ENCODE measurements at places on chromosomes 7 and 10.

DNA sequence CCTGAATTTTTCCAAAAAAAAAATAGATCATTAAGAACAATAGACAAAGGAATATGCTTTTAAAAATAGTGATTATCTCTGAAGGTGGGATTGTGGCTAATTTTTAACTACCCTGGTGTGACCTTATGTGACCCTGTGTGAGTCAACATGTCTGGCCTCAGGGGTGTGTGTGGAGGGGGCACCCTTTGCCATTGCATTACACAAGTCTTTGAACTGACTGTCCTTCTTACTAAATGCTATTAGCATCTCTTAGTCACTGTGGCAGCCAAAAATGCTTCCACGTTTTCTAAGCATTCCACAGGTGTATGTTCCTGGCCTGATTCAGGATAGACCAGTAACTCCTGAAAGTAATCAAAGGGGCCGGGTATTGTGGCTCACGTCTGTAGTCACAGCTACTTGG is 175.4 kb downstream of the MGMT start:
- DNase-seq = no peak

DNA sequence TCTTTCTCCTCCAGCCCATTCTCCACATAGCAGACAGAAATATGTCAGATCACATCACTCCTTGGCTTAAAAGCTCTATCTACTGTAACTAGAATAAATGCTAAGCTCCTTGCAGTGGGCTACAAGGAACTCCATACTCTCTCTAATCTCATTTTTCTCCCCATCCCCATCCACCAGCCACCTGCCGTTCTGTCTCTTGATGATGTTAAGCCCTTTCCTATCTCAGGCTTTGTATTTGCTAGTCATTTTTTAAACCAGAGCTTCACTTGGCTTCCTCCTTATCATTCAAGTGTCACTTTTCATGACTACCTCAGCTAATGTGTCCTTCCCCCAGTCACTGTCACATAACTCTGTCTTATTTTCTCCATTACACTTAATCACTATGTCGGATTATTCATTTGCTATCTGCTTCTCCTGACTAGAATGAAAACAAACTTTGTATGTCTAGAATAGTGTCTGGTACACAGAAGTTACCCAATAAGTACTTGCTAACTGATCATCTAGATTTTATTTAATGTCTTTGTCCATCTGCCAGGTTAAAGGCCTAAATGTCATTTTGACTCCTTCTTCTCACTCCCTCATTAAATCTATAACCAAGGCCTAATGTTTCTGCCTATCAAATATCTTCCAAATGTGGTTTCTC is 87.2 kb upstream of the RPA3 start:
- no peak for DNase-seq

DNA sequence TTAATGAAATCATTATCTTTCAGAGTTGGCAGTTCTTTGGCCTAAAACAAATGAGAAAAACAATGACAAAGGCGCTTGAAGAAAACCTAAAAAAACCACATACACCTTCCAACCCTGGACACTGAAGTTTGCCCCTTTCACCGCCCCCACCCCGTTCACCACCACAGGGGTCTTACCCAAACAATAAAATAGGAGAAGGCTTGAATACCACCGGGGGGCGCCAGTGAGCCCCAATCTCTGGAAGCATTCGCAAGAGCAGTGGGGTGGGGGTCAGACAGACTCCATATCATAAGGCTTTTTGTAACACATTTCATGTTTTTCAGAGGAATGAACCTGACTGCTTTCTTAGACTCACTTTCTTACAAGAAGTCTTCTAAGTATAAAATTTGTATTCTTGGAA is 163.6 kb downstream of the PIP4K2A start:
- DNase-seq = no peak

GRCh38 chr10:83555264-83555663 is 584.0 kb upstream of the GHITM start:
- no peak for DNase-seq

GRCh38 chr7:30464231-30464671 is 14.3 kb downstream of the NOD1 start:
- DNase-seq = no peak

DNA sequence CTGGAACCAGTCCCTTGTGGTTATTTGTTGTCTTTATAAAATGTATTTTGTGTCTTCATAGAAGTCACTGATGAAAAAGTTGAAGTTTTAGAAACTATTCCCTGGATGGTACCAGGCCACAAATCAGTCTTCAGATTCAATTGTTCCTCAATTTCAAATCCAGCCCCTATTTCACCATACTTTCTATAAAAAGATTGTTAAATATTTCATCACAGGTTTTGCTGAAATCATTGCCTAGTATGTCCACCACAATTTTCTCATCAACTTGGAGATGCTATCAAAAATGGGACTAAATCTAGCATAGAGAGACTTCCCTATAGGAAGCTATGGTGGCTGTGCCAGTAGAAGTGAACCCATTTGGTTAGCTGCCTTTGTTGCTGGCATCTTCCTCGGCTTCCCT is 118.5 kb downstream of the RAB18 start:
- DNase-seq = no peak

GRCh38 chr7:148461392-148462179 is 129.0 kb upstream of the C7orf33 start:
- DNase-seq = no peak

GRCh38 chr7:17299483-17299991 is 1.1 kb downstream of the AHR start:
- DNase-seq = peak; percentile 40

DNA sequence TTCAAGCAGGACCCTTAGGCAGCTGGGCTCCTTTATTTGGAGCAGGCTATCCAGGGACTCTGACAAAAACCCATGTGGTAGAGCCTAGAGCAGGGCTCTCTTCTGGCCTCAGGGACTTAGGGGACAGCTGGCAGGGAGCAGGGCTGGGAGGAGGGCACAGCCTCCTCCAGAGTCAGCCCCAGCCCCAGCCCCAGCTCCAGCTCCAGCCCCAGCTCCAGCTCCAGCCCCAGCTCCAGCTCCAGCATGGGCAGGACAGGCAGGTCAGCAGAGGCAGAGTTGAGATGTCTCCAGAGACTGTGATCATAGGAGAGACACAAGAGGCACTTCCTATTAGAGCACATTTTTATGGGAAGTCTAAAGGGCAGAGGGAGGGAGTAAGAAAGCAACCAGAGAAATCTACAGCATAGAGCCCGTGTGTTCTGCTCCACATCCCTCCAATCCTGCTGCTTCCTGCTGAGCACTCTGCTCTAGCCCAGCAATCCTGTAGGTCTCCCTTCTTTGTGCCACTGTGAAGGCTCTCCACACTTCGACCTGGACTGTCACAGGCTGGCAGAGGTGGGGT is 13.3 kb upstream of the C10orf53 start:
- no peak for DNase-seq

- DNase-seq = no peak
Observed at GRCh38 chr10:77253556-77254064, 384.0 kb downstream of the KCNMA1 start.

DNA sequence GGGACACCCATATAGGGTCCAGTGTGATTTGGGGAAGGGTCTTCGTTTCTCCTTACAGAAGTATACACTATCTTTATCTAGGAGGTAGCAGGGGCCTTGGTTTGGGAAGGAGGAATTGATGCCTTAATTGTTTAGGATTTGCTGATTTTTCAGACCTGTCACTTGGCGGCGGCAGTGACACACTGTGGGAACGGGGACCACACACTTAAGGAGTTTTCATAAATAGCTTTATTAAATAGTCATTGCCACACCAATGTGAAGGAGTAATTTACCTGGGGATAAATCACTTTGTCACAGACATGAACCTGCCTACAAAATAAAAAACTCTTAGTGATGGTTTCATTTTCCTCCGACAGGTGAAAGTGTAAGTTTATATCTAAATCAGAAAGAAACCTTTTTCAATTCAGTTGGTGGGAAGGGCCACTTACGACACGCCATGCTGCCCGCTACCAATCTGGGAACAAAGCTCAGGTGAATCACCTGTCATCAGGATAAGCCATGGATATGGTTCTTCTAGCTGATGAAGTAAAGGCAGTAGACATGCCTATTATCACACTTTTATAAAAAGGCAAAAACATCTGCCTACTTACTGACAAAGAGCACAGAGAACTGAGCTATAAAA is 12.3 kb upstream of the ENO4 start:
- no peak for DNase-seq

DNA sequence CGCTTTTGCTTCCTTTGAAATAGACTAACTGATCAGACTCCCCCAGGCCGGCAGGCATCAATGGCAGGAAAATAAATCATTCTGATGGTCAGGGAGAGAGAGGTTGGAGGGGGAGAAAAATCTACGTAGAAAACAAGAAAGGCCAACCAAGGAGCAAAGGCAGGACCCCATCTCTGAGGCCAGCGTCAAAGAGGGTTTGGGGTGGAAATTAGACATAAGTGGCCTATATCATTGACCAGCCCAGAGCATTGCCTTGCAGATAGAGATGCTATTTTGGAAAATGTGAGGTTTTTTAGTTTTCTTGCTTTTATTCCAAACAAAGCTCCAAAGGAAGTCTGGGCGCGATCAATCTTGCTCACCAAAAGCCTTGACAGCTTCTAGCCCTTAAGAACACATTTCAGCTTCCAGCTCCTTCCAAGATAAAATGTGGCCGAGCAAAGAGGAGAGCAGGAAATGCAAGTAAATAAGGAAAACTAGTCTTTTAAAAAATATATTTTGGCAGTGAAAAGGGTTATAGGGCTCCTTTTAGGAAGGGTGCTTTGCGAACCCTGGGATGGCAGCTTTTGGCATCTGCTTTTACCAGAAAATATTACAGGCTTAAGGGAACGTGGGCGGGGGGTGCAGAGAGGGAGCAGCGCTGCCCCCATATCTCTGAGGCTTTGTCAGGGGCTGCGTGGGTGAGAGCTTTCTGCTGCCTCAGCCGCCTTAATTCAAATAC is 2.0 kb upstream of the HOXA2 start:
- no peak for DNase-seq

DNA sequence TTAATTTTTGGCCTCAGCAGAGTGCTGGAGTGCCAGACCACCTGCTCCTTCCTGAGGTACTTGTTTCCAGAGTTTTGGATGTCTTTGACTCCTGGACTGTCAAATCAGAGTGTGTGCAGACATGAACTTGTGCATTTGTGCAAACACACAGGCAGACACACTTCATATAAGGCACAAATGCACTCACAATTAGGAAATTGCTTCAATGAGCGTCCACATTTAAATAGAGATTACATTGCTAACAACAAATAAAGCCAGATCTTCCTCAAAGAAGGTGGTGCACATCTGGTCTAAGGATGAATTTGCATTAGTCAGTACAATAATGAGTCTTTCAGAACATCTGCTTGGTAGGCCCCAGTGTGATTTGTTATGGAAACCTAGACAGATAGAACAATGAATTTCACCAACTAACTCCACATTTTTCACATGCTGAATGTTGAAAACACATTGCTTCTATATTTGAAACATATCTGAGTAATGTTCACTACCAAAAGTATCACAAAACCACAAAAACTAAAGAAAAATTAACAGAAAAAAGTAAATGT is 266.7 kb upstream of the INHBA start:
- DNase-seq = no peak

DNA sequence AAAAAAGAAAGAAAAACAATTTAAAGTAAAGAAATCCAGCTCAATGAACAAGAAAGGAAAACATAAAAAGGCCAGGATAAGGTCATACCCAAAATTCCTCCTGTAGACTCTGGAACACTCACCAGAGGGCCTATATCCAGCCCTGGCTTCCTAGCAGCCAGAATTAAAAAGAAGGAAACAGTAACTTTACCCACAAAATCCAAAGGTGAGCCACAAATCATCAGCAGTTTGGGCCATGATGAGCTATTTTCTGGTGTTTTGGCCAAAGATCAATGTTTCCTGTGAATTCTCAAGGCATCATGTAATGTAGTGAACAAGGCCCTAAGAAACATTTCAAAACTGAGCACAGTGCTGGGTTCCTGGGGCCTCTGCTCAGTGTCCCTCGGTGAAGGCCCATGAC is 87.8 kb downstream of the LARP4B start:
- DNase-seq = no peak

- no peak for DNase-seq
Observed at GRCh38 chr10:109633846-109634245, 289.5 kb downstream of the XPNPEP1 start.

- peak; percentile 52 for DNase-seq
Observed at GRCh38 chr7:86939197-86939814, 120.1 kb downstream of the ELAPOR2 start.

DNA sequence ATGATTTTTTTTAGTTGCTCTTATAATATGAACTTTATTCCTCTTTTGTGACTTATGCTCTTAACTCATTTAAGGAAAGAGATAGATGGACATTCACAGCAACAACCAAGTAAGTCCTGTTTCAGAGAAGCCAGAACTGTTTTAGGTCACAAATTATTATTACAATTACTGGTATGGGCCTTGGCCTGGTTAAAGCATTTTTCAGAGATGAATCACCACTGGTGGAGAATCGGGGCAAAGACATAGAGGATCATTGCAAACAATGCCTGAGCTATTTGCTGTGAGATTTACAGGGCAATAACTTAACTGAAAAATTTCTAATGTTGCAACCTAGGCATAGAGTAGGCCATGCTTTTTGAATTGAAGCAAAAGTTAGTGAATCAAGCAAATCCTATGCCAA is 138.0 kb upstream of the YAE1 start:
- peak; percentile 81 for DNase-seq

DNA sequence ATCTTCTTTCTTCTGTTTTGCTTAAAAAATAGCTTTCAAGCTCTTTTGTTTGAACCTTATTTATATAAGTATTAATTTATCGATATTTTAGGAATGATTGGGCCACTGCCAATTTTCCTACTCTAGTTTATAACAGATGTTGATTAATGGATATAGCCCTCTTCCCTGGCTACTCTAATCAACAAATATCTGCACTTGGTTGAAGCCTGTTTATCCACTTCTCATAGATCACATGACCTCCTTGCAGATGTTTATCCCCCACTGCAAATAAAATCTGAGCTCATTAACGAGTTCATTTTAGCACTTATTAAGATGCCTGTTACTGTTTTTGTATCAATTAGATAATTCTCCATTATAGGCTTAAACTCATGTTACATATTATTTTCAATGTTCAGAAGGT is 715.3 kb downstream of the CNTNAP2 start:
- no peak for DNase-seq

- DNase-seq = no peak
Observed at GRCh38 chr10:125129076-125129458, 31.3 kb downstream of the CTBP2 start.

DNA sequence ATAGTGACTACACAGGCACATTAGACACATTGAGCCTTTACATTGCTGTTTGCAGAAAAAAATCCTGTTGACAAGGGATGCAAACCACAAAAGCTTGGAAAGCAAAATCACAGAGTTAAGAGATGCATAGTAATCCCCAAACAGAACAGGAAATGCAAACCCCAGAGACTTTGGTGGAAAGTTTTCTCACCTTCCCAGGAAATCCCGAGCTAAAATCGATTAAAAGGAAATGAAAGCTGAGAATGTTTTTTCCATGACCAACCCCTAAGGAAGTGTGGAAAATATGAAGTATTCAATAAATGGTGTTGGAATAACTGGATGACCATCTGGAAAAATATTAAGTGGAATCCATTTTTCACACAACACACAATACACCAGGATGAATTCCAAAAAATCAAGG is 598.7 kb downstream of the GRID1 start:
- DNase-seq = no peak
